ENCODE measurements at places on chromosomes 6 and 20. TPM values are rescaled to one million over a fixed set of nuclear protein-coding genes. Genes with fewer than 3 reads are reported as not detected.

GRCh38 chr6:51830666-51831065, 256.7 kb downstream of the PKHD1 start:
- no peak for DNase-seq

DNA sequence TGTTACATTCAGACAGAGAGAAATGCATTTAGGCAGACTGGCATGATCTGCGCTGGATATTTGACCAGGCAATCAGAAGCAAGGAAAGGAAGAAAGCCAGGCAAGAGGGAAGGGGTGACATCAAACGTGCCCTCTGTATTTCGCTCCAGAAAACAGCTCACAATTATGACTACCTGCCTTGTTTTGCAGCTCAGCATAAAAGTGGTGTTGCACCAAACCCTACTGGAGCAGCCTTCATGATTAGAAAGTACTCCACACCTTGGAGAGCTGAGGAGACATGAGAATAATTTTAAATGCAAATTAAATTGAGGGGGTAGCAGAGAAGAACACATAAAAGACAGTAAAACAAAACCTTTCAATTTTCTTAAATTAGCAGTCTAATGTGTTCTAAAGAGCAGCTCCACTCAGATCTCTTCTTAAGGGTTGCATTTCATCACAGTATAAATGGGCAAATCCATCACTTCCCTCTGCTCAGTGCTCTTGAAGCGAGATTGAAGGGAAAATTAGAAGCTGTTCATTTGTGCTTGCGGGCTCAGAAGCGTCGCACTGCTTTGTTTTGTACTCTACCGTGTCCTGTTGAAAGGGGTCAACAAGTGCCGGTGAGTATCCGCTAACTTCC, at the start of gene PHACTR1:
PHACTR1 (plus strand) TSS at position 470 of the 619 bp plus-strand sequence.
- no peak for DNase-seq

- peak; percentile 14 for DNase-seq
Observed at GRCh38 chr6:130069485-130069884, 51.1 kb downstream of the L3MBTL3 start.

- DNase-seq: peak; percentile 29
Observed at GRCh38 chr20:35088231-35089145, 4.1 kb downstream of the TRPC4AP start.

DNA sequence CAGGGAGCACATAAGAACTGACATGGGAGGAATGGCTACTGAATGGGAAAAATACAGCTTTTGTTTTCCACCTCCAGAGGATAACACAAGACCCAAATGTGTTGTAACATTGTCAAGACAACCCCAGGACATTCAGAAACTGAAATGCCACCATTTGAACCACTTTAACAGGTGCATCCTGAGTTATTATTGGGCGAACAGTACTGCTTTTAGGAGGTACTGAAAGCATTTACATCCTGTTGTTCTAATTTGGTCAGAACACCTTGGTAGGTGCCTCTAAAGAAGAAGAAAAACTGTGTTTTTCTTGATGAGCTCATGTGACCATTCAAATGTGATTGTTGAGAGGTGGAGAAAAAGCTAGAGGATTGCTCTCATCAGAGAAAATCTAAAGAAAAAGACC, 6.4 kb upstream of the TXNDC5 start:
- no peak for DNase-seq

The GGTLC1 gene
- polyA plus RNA-seq: not detected

The CST1 gene
- not detected for polyA plus RNA-seq

The WFDC5 gene
- not detected for polyA plus RNA-seq
